ENCODE measurements at places on chromosomes 1 and 21.

DNA sequence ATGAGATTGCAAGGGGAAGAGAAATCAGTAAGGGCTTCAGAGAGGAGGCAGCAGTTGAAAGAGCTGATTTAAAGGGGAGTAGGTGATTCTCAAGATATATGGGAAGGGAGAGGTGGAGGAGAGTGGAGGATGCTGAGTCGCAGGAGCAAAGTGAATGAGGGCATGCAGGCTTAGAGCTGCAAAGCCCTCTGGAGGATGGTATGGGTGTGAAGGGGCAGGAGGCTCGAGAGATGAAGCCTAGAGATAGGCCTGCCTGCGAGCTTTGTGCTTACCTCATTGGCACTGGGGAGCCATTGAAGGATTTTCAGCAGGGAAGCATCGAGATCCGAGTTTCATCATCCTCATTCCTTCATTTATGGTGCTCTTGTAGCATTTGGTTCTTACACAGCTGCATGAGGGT, 15.8 kb upstream of the SH2D2A start:
- no peak for DNase-seq
- H3K27me3 ChIP-seq, result peaks cover 7% of the 10 kb centered on the region

DNA sequence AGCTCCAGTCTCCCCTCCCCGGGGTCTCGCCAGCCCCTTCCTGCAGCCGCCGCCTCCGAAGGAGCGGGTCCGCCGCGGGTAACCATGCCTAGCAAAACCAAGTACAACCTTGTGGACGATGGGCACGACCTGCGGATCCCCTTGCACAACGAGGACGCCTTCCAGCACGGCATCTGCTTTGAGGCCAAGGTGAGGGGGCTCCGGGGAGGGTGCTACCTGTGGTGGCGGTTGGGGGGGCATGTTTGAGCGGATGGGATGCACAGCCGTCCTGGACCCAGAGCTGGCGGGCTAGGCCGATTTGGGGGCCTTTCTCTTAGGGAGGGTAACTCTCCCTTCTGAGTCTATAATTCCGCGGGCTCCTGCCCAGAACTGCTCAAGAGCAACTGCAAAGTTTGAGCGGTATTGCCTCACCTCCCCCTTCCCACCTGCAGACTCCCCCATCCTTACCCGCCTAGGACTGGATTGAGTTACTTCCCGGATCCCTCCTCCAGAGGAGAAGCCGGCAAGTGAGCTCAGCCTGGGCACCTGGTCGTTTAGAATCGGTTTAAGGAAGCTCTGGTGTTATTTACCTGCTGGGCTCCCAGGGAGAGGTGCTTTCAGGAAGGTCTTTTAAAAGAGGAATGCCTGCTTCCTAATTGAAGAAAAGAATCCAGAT, 730 bp downstream of the NOS1AP start:
- no peak for DNase-seq
- no peaks in the 10 kb centered on the region for H3K36me3 ChIP-seq
- H3K4me1 ChIP-seq, result peaks cover 2% of the 10 kb centered on the region
- H3K27me3 ChIP-seq, result peaks cover 69% of the 10 kb centered on the region

- DNase-seq, result no peak
- H3K36me3 ChIP-seq, result peaks cover 19% of the 10 kb centered on the region
- H3K27me3 ChIP-seq, result no peaks in the 10 kb centered on the region
- no peak overlapping the region for H3K4me3 ChIP-seq
Observed at GRCh38 chr1:167369175-167369574, 148.5 kb downstream of the POU2F1 start.

GRCh38 chr1:110308247-110308646, 30.9 kb upstream of the RBM15 start:
- no peak overlapping the region for H3K4me3 ChIP-seq
- no peak for DNase-seq
- H3K27me3 ChIP-seq, result no peaks in the 10 kb centered on the region
- no peaks in the 10 kb centered on the region for H3K4me1 ChIP-seq
- no peak overlapping the region for H3K27ac ChIP-seq

DNA sequence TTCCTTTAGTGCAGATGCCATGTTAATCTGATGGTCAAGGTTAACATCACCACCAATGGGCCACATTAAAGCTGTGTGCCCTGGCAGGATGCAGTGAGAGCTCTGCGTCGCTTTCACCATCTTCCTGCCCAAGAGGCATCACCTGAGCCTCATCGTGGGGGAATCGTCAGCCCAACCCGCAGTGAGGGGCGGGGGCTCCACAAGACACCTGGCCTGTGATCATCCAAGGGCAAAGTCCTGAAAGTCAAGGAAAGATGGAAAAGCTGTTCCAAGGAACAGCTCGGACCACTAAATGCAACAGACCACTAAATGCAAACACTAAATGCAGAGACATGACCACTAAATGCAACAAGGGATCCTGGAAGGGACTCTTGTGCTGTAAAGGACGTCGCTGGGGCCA, 49.9 kb downstream of the WDR4 start:
- DNase-seq, result peak; percentile 37
- H3K4me3 ChIP-seq, result no peak overlapping the region
- peaks cover 61% of the 10 kb centered on the region for H3K27me3 ChIP-seq

- DNase-seq, result no peak
- H3K27ac ChIP-seq, result no peak overlapping the region
- no peak overlapping the region for H3K4me3 ChIP-seq
Observed at GRCh38 chr1:247456021-247456420, 1.9 kb downstream of the OR2B11 start.

DNA sequence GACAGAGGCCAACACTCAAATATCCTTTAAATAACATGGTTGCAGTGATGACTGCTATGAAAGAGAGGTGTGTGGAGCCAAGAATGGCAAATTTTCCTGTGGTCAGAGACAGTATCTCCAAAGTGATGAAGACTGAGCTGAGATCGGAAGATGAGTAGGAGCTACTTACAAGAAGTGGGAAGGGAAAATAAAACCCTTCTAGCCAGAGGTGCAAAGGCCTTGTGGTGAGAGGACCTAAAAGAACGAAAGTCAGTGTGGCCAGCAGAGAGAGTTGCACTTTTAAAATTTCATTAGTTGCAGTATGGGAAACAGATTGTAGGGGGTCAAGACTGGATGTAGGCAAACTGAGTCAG, 17.8 kb downstream of the SLAMF7 start:
- no peak for DNase-seq
- H3K36me3 ChIP-seq, result peaks cover 48% of the 10 kb centered on the region
- H3K27ac ChIP-seq, result peak overlapping the region; percentile 94
- no peaks in the 10 kb centered on the region for H3K27me3 ChIP-seq
- H3K4me1 ChIP-seq, result peaks cover 59% of the 10 kb centered on the region
- H3K4me3 ChIP-seq, result peak overlapping the region; percentile 4

DNA sequence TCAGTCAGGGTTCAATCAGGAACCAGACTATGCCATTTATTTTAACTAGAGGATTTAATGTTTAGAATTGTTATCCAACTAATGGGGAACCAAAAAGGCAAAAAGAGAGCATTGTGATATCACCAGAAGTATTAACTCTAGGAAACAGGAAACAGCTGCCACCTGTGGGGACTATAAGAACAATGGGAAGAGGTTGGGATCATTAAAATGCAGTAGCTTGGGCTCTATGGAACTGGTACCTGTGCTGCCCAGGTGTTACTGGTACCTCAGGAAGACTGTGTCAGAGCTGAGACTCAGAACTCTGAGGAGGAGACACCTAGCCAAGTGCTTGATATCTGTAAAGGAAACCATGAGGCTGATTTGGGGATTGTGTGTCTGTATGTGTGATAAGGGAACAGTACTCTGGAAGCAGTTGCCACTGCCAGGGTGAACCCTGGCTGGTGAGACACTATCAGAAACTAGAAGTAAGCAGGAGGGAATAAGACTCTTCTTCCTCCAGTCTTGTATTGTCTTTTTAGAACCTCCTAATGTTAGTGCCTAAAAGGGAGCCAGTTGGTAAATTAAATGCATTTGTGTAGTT, 49.4 kb downstream of the MAN1A2 start:
- no peak overlapping the region for H3K4me3 ChIP-seq
- peaks cover 31% of the 10 kb centered on the region for H3K36me3 ChIP-seq
- no peak for DNase-seq
- H3K27ac ChIP-seq, result no peak overlapping the region
- H3K27me3 ChIP-seq, result no peaks in the 10 kb centered on the region

DNA sequence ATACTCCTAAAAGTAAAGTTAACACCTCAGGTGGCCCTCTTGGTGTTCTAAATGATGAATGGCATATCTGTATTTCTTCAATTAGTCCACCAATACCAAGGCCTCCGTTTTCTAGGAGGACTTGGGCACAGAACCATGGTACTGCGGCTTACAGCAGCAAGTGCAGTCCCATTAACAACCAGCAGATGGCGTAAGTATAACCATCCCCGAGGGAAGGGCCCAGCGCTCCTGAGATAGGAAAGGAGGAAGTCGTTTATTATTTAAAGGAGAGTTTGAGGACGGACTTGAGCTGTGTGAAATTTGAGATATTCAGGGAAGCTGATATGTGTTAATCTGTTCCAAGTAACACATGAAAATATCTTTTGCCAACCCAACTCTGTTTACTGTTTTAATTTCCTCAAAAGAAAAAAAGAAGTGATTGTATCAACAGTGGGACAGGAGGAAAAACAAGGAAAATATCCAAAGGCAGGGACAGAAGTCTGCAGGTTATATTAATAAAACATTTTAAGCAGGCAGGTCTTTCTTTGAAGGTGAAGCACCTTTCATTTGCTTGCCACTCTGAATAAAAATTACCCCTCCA, 37.7 kb upstream of the KCNJ15 start:
- H3K4me3 ChIP-seq, result no peak overlapping the region
- no peaks in the 10 kb centered on the region for H3K36me3 ChIP-seq
- H3K27ac ChIP-seq, result no peak overlapping the region
- peaks cover 2% of the 10 kb centered on the region for H3K27me3 ChIP-seq

- no peak for DNase-seq
- peaks cover 4% of the 10 kb centered on the region for H3K4me1 ChIP-seq
- no peak overlapping the region for H3K27ac ChIP-seq
- H3K27me3 ChIP-seq, result no peaks in the 10 kb centered on the region
- H3K4me3 ChIP-seq, result no peak overlapping the region
- no peaks in the 10 kb centered on the region for H3K36me3 ChIP-seq
Observed at GRCh38 chr1:243705585-243705984, 144.5 kb downstream of the AKT3 start.

DNA sequence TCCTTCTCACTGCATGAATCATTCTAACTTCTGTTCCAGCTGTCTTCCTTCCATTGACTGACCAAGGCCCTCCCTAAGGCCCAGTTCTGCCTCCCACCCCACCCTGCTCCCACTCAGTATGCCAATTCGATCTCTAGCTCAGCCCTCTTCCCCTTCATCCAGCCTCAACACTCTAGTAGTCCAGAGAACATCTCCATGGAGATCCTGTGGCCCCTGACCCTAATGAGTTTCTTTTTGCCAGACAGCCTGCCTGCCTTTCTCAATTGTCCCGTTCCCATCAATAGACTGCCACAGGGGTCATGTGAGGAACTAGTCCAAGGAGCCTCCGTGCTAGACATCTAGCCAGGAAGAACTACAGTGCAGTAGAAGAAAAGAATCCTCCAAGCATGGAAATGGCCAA, 26.4 kb downstream of the RRAGC start:
- no peak for DNase-seq
- H3K27ac ChIP-seq, result no peak overlapping the region
- H3K27me3 ChIP-seq, result peaks cover 38% of the 10 kb centered on the region
- H3K36me3 ChIP-seq, result peaks cover 2% of the 10 kb centered on the region
- no peak overlapping the region for H3K4me3 ChIP-seq

DNA sequence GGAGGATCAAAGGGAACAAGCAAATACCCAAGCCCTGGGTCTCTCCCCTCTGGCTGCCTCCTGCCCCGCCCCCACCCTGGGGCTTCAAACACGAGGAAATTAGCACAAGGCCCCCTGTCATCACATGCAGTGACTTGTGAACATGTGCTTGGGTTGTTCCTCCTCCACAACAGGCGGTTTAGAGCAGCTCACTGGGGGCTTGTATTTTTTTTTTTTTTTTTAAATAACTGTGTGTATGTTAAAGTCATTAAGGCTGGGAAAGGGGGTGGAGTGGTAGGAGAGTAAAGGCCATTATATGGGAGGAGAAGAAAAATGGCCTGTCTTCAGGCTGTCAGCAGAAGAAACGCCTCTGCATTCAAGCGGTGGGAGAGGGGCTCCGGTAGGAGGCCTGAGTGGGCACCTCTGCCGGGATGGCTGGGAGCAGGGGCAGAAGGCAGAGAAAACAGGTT, 64.2 kb downstream of the PLXNA2 start:
- no peak overlapping the region for H3K27ac ChIP-seq
- H3K4me3 ChIP-seq, result no peak overlapping the region
- H3K27me3 ChIP-seq, result peaks cover 25% of the 10 kb centered on the region
- H3K4me1 ChIP-seq, result peaks cover 4% of the 10 kb centered on the region
- no peak for DNase-seq

GRCh38 chr1:43779805-43780403, 72.6 kb downstream of the ST3GAL3 start:
- H3K27ac ChIP-seq, result peak overlapping the region; percentile 71
- H3K36me3 ChIP-seq, result peaks cover 44% of the 10 kb centered on the region
- peaks cover 26% of the 10 kb centered on the region for H3K4me1 ChIP-seq

- peaks cover 6% of the 10 kb centered on the region for H3K4me1 ChIP-seq
- H3K27me3 ChIP-seq, result no peaks in the 10 kb centered on the region
- no peak overlapping the region for H3K4me3 ChIP-seq
Observed at GRCh38 chr1:164647211-164647610, 88.2 kb downstream of the PBX1 start.

DNA sequence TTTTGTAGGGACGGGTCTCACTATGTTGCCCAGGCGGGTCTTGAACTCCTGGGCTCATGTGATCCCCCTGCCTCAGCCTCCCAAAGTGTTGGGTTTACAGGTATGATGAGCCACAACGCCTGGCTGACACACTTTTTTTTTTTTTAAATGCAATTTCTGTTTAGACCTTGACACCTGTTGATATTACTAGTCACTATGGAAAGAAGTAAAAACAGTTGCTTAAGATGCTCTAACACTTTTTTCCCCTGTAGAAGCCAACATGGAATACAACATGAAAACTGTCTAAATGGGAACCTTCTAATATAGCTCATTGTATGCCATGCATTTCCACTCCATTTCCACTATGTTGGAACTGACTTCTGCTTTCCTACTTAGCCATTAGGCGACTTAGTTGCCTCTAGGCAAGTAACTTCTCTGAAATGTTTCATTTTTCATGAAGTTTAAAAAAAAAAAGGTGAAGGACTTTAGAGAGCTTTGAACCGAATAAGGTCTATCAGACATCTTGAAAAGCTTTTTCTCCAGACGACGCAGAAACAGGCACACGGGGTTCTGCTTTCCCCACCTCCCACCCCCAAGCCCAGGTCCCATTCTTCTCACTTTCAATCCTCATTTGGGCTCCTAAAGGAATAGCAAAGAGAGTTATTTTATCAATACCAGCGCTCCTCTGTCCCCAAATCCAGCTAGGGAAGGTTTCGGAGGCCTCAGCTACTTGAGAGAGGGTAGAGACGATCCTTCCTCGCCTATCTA, 648 bp upstream of the DR1 start:
- DNase-seq, result no peak
- H3K36me3 ChIP-seq, result peaks cover 26% of the 10 kb centered on the region
- no peaks in the 10 kb centered on the region for H3K27me3 ChIP-seq
- peak overlapping the region; percentile 98 for H3K27ac ChIP-seq
- peaks cover 17% of the 10 kb centered on the region for H3K4me1 ChIP-seq

DNA sequence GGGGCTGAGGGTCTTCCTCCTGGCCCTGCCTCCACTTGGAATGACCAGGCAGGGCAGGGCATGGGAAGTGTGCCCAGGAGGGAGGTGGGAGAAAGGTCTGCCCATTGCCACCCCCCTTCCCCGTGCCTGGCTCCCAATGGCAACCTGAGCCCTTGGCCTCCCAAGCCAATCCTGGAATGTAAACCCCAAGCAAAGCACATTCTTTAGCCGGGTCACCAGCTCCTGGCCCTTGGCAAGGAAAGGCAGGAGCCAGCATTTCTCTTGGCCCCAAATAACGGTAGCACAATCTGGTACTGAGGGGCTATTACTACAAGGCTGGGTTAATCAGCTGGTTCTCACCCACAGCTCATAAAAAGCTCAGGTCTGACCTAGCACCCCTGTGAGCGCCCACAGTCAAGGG, 6.9 kb upstream of the NUAK2 start:
- H3K4me3 ChIP-seq, result no peak overlapping the region
- H3K36me3 ChIP-seq, result no peaks in the 10 kb centered on the region
- no peak overlapping the region for H3K27ac ChIP-seq
- no peak for DNase-seq
- H3K4me1 ChIP-seq, result peaks cover 7% of the 10 kb centered on the region

Measured in activated CD8-positive, alpha-beta memory T cell treated with anti-CD3 and anti-CD28 coated beads, Interleukin-2, amount 10 ng/mL, durations not matched to agents 7 days and 5 days (primary cell).